H4 (cell line): ENCODE measurements at places on chromosomes 11 and 22.
A peak's percentile ranks its signal among the peaks of the same experiment; 100 is the strongest.

- DNase-seq, result no peak
Observed at GRCh38 chr11:13434247-13435205, 28.5 kb downstream of the BTBD10 start.

- no peak for DNase-seq
Observed at GRCh38 chr11:5818245-5818886, 9.6 kb downstream of the OR52N2 start.

GRCh38 chr11:11149671-11150459 lies 203.2 kb downstream of the CSNK2A3 start:
- DNase-seq, result no peak

DNA sequence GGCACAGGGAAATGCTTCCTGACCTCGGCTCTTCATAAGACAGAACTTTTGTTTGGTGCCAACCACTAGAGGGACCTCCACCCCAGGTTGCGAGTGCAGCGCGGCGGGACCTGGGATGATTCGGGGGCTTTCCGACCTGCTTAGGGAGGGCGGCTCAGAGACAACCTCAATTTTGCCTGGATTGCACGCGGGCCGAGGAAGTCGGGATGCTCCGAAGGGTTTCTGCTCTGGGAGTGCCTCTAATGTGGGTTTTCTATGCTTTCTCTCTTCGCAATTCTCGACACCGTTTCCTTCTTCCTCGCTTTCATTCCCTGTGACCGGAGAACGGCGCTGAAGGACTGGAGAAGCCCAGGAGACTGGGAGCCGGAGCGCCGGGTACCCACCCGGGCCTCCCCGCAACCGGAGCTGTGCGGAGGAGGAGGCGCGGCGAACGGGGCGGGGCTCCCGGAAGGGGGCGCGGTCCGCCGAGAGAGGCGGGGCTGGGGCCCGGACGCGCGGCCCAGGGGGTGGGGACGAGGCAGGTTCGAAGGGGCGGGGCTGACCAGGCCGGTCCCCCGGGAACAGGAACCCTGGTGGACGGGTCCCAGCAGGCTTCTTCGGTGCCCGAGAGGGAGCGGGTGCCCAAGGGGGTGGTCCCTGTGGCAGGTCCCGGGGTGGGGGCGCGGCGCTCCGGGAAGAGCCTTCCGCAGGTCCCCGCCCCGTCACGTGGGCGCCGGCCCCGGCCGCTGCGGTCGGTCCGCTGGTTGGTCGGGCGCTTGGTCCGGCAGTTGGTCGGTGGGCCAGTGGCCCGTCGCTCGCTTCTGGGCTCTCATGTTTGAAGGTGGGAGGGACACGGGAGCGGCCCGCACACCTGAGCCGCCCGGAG lies at the start of gene PPFIBP2:
TSS of gene PPFIBP2 (plus strand) at position 766 of the 865 bp plus-strand sequence. CDS start 35,477 bp downstream, outside the sequence.
- peak; percentile 73 for DNase-seq

- no peak for DNase-seq
Observed at GRCh38 chr11:44784436-44784760, 57.6 kb downstream of the TSPAN18 start.

GRCh38 chr11:39145346-39145745 lies 2314.1 kb downstream of the LRRC4C start:
- DNase-seq, result no peak

- DNase-seq, result peak; percentile 29
Observed at GRCh38 chr11:126080161-126080941, 17.7 kb upstream of the CDON start.

GRCh38 chr11:7251836-7252682 lies at the start of gene SYT9:
SYT9 (plus strand) TSS chr11:7251904; CDS start chr11:7252187, 283 bp downstream.
- no peak for DNase-seq

- DNase-seq, result no peak
Observed at GRCh38 chr22:40035351-40035750, 40.6 kb downstream of the FAM83F start.

- no peak for DNase-seq
Observed at GRCh38 chr11:86063536-86063935, 5.3 kb downstream of the PICALM start.

GRCh38 chr11:120391292-120391691 lies 55.1 kb downstream of the ARHGEF12 start:
- DNase-seq, result no peak

GRCh38 chr11:72456651-72457050 lies 22.3 kb upstream of the CLPB start:
- DNase-seq, result no peak

- no peak for DNase-seq
Observed at GRCh38 chr11:133176748-133177147, 355.6 kb downstream of the OPCML start.

DNA sequence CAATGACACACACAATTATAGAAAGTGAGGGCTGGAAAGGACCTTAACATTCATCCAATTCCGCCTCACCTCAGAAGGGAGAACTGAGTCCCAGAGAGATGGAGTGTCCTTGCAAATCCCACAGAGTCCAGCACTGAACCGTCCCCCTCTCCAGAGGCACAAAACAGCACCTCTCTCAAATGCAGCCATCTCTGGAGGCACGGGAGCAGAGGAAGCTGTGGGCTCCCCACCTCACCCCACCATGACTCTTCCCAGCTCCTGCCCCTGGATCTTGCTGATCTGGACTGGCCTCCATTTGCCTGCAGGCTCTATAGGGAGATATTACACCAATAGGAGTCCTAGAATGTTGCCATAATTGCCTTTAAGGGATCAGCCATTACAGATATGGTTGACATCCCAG lies 1.4 kb upstream of the DRD2 start:
- no peak for DNase-seq
